ENCODE measurements at places on chromosomes 2 and 18.

DNA sequence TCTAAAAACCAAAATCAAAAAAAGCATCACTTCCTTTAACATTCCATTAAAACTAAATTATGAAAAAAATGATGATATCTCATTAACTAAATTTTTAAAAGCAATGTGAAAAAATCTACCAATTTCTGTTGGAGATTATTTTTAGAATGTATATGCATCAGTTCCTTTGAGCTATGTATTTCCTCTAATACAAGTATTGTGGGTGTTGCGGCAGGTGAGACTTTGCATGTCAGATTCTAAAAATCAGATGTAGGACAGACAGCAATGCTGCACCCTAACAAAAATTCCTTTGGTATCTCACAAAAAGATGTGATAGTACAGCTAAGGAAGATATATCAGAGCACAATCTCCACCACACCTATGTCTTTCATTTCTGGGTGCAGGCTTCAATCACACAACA lies 6.8 kb downstream of the MBD2 start:
- DNase-seq = no peak

GRCh38 chr2:24210723-24211122 lies 35.9 kb downstream of the FAM228A start:
- DNase-seq = no peak

- no peak for DNase-seq
Measured at GRCh38 chr2:224156436-224156835, 117.3 kb upstream of the SERPINE2 start.

DNA sequence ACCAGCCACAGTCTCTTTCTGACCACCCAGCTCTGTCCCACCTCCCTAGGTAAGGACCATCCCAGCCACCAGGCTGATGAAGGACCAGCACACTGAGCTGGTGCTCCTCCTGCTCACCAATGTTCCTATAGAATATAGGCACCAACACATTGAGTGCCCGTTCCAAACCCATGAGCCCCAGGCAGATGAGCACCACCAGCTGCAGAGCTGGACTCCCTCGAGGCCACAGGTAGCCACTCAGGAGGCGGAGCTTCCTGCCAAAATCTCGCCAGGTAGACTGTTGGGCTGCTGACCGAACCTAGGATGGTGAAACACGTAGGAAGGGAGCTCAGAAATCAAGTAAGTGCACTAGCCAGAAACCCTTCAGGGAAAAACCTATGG lies 2.2 kb downstream of the ABCB6 start:
- DNase-seq = no peak

DNA sequence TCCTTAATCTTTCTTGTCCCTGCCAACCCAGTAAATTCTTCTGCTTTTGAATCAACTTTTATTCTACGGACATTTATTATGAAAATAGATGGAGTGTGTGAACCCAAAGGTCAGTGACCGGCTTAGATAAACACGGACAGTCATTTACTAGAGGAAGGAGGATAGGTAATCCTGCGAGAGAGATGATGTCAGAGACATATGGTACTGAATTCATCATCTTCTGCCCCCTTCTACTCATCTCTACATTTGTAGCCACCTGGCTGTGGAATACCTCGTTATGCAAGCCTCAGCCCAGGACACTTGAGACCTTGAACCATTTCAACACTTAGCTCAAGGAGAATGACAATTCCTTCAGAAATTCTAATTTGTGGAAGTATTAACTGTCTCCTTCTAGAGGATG lies 443.6 kb downstream of the TDRD15 start:
- DNase-seq = no peak

DNA sequence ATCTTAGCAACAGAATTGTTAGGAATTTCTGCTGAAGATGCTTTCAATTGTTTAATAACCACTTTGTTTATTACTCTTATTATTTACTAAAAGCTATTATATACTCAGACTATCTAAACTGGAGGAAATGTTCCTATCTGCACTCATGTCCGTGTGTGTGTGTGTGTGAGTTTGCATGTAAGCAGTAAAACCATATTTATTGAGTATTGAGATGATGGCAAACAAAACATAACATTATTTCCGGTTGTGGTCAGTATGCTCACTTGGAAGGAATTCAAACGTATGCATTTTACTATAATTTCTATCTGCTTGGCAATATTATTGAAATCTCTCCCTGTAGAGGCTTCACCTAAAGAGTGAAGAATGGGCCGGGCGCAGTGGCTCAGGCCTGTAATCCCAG lies 43.0 kb upstream of the ZNF804A start:
- DNase-seq = no peak

DNA sequence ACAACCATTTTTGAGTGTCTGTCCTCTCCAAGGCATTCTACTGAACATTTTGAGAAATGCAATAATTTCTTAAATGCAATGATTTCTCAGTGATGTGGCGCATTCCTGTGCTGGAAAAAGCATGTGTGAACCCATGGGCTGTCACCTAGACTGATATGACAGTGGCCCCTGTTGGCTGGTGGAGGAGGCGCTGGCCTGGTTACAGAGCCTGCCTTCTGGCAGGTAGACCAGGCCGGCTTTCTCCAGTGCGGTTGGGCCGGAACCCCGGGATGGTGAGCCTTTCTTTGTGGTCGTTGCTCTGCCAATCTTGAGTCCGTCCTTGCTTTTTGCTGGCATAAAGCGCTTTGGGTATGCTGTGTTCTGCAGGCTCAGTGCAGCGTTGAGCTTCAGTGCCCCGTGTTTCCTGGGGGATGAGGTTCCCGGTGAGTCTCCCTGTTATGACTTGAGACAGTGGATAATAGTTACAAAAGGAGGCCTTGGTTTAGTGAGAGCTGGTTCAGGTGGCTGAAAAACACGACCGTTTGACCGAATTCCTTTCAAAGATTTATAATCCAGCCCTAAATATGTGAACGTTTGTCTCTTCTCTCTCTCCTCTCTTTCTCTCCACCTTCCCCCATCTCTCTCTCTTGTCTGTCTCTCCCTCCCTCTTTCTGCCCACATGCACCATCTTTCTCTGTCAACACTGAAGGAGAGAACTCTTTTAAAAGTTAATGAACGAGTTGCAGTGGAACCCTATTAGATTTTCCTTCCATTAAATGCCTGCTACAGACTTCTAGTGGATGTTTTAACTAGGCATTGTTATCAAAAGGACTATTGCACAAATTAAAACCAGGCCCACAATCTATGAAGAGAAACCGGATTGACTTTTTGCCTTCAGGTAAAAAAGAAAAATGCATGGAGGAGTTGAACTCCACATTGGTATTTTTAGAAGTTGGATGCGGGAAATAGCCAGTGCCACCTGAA lies 34.0 kb downstream of the TSHZ1 start:
- no peak for DNase-seq

DNA sequence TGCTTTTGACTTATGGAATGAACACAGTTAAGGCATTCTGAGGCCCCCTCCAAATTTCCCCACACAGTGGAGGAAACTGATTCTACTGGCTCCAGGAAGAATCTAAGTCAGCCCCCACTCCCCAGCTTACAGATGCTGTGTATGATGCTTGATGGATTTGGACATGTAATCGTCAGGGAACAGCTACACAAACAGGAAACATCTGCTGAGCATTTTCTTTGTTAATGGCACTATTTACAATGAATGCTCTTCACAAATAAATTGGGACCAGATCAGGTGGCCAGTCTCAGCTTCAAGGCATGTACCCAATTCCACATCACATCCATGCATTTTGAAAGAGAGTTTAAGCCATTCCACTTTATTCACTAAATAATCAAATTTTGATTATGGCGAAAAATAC lies 562.3 kb downstream of the SOX11 start:
- DNase-seq = no peak

- DNase-seq = no peak
Measured at GRCh38 chr2:230564805-230565779, 147.6 kb upstream of the CAB39 start.

Data from stimulated activated CD8-positive, alpha-beta memory T cell treated with anti-CD3 and anti-CD28 coated beads, Interleukin-15, amount 100 ng/mL, for 48 hours (primary cell).